ENCODE measurements at places on chromosomes 5 and 9. TPM values are rescaled to one million over a fixed set of nuclear protein-coding genes. Genes with fewer than 3 reads are reported as not detected.

DNA sequence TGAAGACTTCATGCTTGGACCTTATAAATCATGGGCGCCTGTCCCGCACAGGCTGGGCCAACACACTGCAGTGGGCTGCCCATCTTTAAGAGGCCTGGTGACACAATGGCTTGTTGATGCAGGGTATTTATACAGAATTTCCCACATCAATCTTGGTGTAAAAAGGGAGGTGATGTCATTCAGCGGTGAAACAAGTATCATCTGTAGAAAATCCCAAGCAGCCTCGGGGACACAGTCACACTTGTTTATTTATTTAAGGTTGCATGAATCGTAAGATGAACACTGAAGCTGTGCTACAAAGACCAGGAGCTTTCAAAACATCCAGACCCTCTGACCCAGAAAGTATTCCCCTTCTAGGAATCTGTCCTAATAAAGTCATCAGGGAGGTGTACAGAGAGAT lies 40.5 kb downstream of the SMIM23 start:
- H3K36me3 ChIP-seq: no peaks in the 10 kb centered on the region
- peaks cover 4% of the 10 kb centered on the region for H3K4me1 ChIP-seq
- H3K27me3 ChIP-seq: no peaks in the 10 kb centered on the region
- DNase-seq: no peak
- no peak overlapping the region for H3K4me3 ChIP-seq
- H3K27ac ChIP-seq: no peak overlapping the region

SLC34A1 gene
- total RNA-seq: not detected

C5orf34 gene
- 3.7 TPM for total RNA-seq

BRD9 gene
- total RNA-seq: 23.5 TPM

DNA sequence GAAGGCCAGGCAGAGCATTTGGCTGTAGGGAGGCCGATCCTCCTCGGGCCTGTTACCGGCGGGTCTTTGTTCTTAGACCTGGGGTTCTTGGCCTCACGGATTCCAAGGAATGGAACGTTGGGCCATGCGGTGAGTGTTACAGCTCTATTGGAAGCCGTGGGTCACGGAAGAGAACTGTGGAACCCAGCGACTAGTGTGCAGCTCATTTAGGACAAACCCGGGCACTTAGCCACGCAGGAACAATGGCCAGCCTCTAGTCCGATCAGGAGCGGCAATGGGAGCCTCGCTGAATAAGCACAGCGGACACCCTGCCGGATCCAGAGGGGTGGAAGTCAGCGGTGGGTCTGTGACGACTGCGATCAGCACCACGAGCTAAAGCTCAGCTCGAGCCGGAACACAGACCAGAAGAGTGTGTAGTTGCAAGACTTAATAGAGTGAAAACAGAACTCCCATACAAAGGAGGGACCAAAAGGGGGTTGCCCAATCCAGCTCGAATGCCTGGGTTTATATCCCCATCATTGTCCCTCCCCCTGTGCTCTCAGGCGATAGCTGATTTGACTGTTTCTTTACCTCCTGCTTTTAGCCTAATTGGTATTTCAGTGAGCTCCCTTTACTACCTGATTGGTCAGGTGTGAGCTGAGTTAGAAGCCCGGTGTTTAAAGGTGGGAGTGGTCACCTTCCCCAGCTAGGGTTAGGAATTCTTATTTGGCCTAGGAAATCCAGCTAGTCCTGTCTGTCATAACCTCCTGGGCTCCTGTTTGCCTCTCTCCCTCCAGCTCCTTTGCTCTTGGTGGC lies 53.7 kb upstream of the RPL26L1 start:
- no peaks in the 10 kb centered on the region for H3K27me3 ChIP-seq
- DNase-seq: no peak
- H3K27ac ChIP-seq: no peak overlapping the region
- H3K36me3 ChIP-seq: no peaks in the 10 kb centered on the region
- peaks cover 9% of the 10 kb centered on the region for H3K4me1 ChIP-seq

- no peak overlapping the region for H3K27ac ChIP-seq
- no peak overlapping the region for H3K4me3 ChIP-seq
- no peaks in the 10 kb centered on the region for H3K36me3 ChIP-seq
- no peaks in the 10 kb centered on the region for H3K27me3 ChIP-seq
These were observed 457.7 kb downstream of the ANXA1 start for GRCh38 chr9:73609381-73609780.

DNA sequence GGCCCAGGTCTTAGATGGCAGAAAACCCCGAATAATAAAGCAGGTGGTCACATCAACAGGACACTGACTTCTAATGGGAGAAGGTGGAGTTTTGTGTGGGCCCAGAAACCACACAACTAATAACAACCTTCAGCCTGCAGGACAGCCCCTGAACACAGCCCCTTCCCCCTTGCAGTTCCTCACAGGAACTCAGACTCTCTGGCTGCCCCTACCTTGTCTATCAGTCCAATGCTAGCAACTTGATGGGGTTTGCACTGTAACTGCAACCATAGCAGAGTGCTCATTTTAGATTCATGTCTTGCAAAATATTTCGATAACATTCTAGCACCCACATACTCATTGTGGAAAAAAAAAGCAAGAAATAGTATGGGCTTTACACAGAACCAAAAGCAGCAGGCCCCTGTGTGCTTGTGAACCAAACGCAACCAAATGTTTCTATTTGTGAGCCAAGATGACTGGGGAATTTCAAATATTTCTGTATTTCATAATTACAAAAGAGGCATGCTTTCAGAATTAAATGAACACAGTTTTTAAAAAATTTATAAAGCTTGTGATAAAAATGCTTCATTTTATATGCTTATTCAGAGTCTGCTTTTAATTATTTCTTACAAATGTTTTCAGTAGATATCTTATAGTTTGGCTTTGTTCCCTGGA lies 62.7 kb upstream of the PDE4D start:
- H3K27me3 ChIP-seq: no peaks in the 10 kb centered on the region
- H3K27ac ChIP-seq: no peak overlapping the region
- no peak overlapping the region for H3K4me3 ChIP-seq
- no peak for DNase-seq
- no peaks in the 10 kb centered on the region for H3K4me1 ChIP-seq

DNA sequence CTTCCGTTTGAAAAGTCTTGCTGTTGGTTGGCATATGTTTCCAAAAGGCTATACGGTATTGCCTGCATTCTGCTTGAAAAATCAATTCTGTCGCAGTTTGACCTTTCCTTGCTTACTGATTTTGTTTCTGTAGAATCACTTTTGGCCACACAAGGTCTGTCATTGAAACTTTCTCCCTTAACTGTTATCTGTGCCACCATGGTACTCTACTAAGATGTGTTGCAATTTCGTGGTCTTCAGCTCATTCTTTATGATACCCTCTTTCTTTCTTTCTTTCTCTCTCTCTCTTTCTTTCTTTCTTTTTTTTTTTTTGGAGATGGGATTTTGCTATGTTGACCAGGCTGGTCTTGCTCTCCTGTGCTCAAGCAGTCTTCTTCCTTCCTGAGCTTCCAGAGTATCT lies 4.5 kb downstream of the OSTF1 start:
- H3K4me1 ChIP-seq: peaks cover 13% of the 10 kb centered on the region
- no peak for DNase-seq
- H3K4me3 ChIP-seq: no peak overlapping the region
- no peak overlapping the region for H3K27ac ChIP-seq

- peaks cover 19% of the 10 kb centered on the region for H3K4me1 ChIP-seq
- H3K36me3 ChIP-seq: peaks cover 5% of the 10 kb centered on the region
- H3K4me3 ChIP-seq: no peak overlapping the region
- H3K27ac ChIP-seq: no peak overlapping the region
- DNase-seq: peak; percentile 67
These were observed 79.8 kb downstream of the RICTOR start for GRCh38 chr5:38994324-38994927.

- no peaks in the 10 kb centered on the region for H3K36me3 ChIP-seq
- peak; percentile 10 for DNase-seq
- H3K4me3 ChIP-seq: no peak overlapping the region
- no peaks in the 10 kb centered on the region for H3K27me3 ChIP-seq
These were observed 116.5 kb downstream of the ANKRD55 start for GRCh38 chr5:56116599-56117141.

- H3K36me3 ChIP-seq: no peaks in the 10 kb centered on the region
- DNase-seq: no peak
- no peak overlapping the region for H3K4me3 ChIP-seq
- H3K27ac ChIP-seq: no peak overlapping the region
- no peaks in the 10 kb centered on the region for H3K4me1 ChIP-seq
These were observed 359.2 kb upstream of the ZNF462 start for GRCh38 chr9:106503759-106504158.

GRXCR2 gene
- total RNA-seq: not detected

GRCh38 chr5:131382407-131383395 lies 118.8 kb downstream of the CDC42SE2 start:
- H3K4me1 ChIP-seq: peaks cover 11% of the 10 kb centered on the region
- no peaks in the 10 kb centered on the region for H3K27me3 ChIP-seq
- H3K27ac ChIP-seq: peak overlapping the region; percentile 9
- peak; percentile 57 for DNase-seq
- no peak overlapping the region for H3K4me3 ChIP-seq

- DNase-seq: no peak
- H3K4me3 ChIP-seq: no peak overlapping the region
- no peak overlapping the region for H3K27ac ChIP-seq
- H3K27me3 ChIP-seq: peaks cover 5% of the 10 kb centered on the region
- H3K36me3 ChIP-seq: no peaks in the 10 kb centered on the region
These were observed 14.0 kb downstream of the FGFR4 start for GRCh38 chr5:177100714-177101121.

DNA sequence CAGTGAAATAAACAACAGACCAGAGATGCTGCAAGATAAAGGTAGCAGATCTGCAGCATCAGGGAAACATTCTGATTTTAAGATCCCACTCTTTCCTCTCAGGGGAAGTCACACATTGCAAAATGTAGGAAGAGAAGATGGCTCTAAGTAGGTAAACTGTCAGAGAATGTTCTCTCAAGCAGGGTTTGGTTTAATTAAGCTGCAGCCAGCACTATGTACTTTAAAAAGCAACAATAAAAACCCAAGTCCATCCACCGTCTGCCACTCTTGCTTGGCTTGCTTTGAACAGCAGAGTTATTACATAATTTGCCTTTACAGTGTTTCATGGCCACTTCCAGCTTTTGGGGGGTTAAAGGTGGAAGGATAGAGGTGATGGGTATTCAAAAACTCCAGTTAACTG lies 343.2 kb upstream of the DAP start:
- no peak for DNase-seq
- H3K27me3 ChIP-seq: no peaks in the 10 kb centered on the region

DNA sequence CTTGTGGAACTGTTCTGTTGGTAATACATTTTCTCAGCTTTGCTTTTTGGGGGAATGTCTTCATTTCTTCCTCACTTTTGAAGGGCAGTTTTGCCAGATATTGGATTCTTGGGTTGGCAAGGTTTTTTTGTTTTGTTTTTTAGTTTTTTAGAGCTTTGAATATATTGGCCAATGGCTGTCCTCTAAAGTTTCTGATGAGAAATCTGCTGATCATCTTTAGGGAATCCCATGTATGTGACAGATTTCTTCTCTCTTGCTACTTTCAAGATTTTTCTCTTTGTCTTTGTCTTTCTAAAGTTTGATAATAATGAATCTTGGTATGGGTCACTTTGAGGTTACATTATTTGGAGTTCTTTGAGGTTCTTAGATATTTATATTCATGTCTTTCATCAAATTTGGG lies 227.4 kb downstream of the FBXL7 start:
- no peaks in the 10 kb centered on the region for H3K36me3 ChIP-seq
- peaks cover 13% of the 10 kb centered on the region for H3K4me1 ChIP-seq
- no peaks in the 10 kb centered on the region for H3K27me3 ChIP-seq
- H3K27ac ChIP-seq: no peak overlapping the region

DNA sequence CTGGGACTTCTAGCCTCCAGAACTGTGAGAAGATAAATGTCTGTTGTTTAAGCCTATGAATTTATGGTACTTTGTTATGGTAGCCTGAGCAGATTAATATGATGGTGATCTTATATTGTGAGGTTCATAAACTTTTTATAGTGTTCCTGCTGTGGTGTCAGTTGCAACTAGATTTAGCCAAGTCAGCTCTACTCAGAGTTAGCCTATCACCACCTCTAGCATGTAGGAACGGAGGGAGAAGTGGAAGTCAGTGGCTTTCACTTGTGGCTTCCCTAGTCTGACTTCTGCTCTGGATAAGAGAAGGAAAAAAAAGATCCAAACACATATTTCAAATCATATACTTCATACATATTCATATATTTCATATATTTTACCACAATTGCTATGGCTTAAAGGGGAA lies 6.6 kb downstream of the POC5 start:
- H3K27me3 ChIP-seq: no peaks in the 10 kb centered on the region
- no peaks in the 10 kb centered on the region for H3K36me3 ChIP-seq
- DNase-seq: no peak
- H3K4me3 ChIP-seq: no peak overlapping the region

DNA sequence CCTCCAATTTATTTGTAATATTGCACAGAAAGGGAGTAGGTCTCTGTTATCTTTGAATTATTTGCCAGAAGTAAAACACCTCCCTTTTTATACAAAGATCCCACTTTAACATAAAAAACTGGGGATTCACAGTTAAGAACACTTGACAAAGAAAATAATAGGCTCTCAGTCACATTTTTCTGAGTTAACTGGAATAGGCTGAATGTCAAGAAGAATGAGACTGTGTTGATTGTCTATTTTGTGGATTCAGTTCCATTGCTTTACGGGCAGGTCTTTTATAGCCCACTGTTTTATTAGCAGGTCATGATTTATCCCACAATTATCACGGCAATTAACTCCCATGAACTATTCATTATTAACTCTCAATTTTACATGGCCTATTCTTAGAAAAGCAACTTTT lies 427.4 kb downstream of the CTNND2 start:
- no peak overlapping the region for H3K4me3 ChIP-seq
- H3K27ac ChIP-seq: no peak overlapping the region
- no peaks in the 10 kb centered on the region for H3K4me1 ChIP-seq
- no peaks in the 10 kb centered on the region for H3K36me3 ChIP-seq

SLC23A1 gene
- total RNA-seq: not detected

GRCh38 chr9:8012986-8013385 lies 213.4 kb upstream of the DMAC1 start:
- no peak overlapping the region for H3K4me3 ChIP-seq
- no peaks in the 10 kb centered on the region for H3K4me1 ChIP-seq
- H3K27ac ChIP-seq: no peak overlapping the region
- DNase-seq: no peak

- no peak overlapping the region for H3K4me3 ChIP-seq
- DNase-seq: no peak
- no peaks in the 10 kb centered on the region for H3K4me1 ChIP-seq
- H3K36me3 ChIP-seq: no peaks in the 10 kb centered on the region
- H3K27ac ChIP-seq: no peak overlapping the region
- no peaks in the 10 kb centered on the region for H3K27me3 ChIP-seq
These were observed 41.2 kb downstream of the FYB1 start for GRCh38 chr5:39178171-39178570.

HTR4 gene
- 2.3 TPM for total RNA-seq

DNA sequence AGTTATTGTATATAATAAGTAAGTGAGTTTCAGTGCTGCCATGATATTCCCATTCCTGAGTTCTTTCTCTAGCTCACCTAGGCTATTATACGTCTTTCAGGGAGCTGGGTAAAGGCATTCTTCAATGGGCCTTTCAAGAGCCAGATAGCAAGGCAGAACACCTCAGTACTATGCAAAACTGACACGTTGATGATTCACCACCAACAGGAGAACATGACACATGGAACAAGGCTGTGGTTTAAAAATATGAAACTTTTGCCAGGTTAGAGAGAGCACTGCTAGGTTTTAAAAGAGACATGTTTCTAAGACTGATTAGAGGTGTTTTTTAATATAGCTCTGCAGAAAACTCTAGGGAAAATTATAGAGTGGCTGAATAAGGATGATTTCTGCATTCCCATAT lies 95.9 kb downstream of the UGCG start:
- H3K27me3 ChIP-seq: no peaks in the 10 kb centered on the region
- DNase-seq: no peak
- no peaks in the 10 kb centered on the region for H3K4me1 ChIP-seq
- H3K27ac ChIP-seq: no peak overlapping the region

- DNase-seq: no peak
- no peak overlapping the region for H3K27ac ChIP-seq
- no peak overlapping the region for H3K4me3 ChIP-seq
These were observed 188.7 kb downstream of the GADD45G start for GRCh38 chr9:89793551-89793950.

Data from cardiac muscle cell (in vitro differentiated cells and primary cell).